Colonic mucosa (tissue), 4 donors: ENCODE measurements at places on chromosomes 2 and 18.

GRCh38 chr2:136310005-136310495, 192.1 kb upstream of the CXCR4 start:
- no peak for DNase-seq

DNA sequence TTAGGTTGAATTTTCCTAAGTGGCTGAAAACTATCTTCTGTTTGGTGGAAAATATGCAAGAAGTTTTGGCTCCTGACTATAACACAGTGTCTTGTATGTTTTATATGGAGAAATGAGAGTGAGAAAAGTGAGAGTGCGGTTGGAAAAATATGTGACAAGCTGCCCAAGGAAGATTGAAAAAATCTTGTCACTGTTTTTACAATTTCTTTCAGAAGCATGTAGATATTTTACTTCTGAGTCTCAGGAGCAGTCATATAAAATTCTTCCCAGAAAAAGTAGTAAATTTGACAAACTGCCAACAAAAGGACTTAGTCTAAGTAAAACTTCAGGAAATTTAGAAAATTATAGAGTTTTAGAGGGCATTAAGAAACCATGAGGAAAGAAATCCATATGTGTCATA, 19.4 kb upstream of the RMND5A start:
- no peak for DNase-seq

DNA sequence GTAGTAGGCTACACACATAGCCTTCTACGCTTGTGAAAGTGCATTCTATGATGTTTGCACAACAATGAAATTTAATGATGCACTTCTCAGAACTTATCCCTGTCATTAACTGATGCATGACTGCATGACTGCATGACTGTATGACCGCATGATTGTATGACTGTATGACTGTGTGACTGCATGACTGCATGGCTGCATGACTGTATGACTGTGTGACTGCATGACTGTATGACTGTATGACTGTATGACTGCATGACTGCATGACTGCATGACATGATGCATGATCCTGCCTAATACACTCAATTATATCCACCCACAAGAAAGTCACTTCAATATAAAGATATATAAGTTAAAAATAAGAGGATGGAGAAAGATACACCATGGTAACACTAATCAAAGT, 365.4 kb upstream of the FSIP2 start:
- no peak for DNase-seq

DNA sequence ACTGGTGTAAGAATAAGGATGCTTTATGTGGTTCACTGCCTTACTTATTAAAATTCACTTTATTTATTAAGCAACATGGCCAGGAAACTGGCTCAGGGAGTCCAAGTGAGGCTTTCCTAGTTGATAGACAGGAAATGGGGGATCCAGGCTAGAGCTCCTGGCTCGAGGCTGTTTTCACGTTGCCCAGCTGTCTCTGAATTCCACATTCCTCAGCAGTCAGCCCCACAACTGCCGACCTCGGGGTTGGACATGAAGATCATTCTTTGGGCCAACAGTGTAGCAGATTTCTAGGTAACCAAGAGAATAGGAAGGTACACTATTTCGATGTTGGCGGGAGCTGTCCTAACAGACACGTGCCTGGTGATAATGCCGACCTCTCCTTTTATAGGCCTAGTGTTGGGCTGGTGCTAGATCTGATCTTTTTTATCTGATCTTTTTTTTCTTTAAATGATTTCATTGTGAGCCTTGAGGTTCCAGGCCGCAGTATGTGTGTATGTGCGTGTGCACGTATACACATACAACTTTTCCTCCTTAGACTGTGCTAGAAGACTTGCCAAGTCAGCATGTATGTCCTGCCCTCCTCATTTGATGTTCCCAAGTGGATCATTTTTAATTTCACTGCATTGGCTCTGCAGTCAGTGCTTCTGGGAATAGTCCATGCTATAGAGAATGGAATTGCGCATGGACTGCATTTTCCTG, 103.5 kb downstream of the CABLES1 start:
- DNase-seq: no peak

DNA sequence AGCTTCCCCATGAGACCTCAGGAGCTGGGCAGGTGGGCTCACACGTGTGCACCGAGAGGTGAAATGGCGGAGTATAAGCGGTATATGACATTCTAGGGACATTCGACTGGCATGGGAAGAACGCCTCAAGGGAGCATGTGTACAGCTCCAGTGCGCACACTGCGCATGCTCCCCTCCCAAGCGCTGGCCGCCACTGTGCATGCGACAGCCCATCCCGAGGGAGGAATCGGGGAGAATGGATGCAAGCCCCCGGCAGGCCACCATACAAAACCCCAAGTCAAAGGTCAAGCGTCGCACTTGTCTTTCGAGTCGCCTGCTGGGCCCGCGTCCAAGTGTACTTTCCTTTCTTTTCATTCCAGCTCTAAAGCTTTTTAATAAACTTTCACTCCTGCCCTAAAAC, 103.4 kb upstream of the ODC1 start:
- no peak for DNase-seq
